ENCODE measurements at places on chromosomes 3 and 15.

DNA sequence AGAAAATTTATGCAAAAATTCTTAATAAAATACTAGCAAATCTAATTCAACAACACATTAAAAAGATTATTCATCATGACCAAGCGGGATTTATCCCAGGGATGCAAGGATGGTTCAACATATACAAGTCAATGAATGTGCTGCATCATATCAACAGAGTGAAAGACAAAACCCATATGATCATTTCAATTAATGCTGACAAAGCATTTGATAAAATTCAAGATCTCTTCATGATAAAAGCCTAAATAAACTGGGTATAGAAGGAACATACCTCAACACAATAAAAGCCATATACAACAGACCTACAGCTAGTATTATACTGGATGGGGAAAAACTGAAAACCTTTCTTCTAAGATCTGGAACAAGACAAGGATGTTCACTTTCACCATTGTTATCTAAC lies 89.7 kb downstream of the KBTBD8 start:
- no peak for DNase-seq

GRCh38 chr3:104604326-104605010 lies 762.2 kb upstream of the ALCAM start:
- no peak for DNase-seq

- no peak for DNase-seq
Observed at GRCh38 chr3:52286777-52287110, 884 bp upstream of the GLYCTK start.

- DNase-seq = peak; percentile 69
Observed at GRCh38 chr15:26967719-26968269, 3.2 kb upstream of the GABRG3 start.

GRCh38 chr3:84194029-84194428 lies 764.8 kb upstream of the CADM2 start:
- no peak for DNase-seq

DNA sequence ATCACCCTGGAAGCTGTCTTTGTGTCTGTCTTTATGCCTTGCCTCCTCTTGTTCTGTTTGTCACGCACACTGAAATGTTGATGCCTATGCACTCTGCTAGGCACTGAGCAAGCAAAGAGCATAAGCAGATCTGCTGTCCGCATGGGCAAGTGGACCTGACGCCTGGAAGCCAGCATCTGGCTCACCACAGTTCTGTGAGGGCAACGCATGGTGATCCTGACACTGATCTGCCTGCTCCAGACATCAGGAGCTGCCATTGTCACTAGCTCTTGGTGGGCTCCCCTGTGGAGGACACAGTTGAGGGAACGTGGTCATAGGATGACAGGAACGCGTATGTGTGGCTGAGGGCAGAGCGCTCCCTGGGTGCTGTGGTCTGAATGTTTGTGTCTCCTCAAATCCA lies 234.6 kb downstream of the ADAMTS17 start:
- no peak for DNase-seq

- no peak for DNase-seq
Observed at GRCh38 chr15:99253381-99254090, 2.3 kb downstream of the LRRC28 start.

DNA sequence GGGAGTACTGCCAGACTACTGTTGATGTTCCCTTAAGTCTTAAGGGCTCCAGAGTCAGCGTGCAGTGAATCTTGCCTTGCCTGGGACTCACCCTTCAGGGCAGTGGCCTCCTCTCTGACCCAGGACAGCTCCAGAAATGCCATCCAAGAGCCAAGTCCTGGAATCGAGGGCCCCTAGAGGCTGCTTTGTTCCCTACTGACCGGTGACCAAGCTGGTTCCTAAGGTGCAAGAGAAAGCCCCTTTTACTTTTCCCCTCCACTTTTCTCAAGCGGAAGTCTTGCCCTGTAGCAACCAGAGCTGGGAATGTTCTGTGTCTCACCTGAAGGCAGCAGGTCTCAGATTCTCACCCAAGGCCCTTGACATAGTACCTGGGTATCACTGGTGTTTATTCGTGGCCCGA lies 238.0 kb downstream of the DOCK3 start:
- no peak for DNase-seq

DNA sequence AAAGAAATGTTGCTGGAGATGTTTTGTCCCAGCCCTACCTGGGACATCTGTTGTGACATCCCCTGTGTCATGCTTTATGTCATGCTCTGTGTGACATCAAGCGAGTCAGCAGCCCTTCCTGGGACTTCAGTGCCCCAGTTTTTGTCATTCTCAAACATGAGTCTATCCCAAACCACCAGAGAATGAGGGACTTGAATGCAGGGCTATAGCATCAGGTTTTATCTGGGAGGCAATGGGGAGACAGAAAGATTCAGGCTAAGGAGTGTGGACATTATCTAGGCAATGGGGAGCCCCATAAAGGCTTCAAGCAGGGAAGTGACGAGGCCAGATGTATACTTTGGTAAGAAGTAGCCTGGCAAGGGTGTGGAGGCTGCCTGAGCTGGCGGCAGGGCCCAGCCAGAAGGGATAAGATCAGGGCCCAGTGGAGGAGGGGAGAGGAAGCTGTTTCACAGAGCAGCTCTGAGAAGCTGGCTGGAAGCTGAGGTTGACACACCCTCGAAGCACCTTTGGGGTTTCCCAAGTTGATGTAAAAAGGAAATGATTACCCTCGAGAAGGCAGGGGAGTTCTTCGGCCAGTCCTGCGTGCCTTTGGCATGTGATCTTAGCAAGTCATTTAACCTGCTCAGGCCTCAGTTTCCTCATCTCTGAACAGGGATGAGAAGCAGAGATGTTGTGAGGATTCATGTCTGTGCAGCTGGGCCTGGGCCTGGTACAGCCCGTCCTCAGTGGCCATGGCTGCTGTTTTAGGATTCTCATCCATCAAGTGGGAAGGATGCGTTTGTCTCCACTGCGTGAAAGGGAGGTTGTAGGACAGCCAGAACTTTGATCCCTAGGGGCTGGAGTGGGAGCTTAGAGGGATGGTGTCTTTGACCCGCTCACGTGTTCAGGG lies 34.3 kb downstream of the IRAK2 start:
- DNase-seq = no peak

DNA sequence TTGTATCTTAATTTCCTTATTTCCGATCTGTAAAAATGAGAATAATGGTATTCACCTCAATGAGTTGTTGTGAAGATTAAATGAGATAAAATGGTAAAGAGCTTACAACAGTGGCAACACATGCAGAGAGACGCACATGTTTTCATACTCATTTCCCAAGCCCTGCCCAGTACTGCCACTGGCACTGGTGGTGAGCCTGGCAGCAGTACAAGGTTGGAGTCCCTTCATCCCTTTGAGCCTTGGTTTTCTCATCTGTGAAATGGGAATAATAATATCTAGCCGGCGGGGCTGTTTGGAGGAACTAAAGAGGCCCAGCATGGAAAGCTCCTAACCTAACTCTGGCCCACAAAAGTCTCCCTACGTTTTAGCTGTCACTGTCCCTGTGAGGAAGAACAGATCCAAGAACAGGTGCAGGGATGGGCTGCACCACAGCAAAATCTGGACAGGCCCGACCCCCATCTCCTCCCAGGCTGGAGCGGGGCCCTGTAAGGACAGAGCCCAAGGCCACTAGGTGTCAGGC lies 866 bp upstream of the CD276 start:
- DNase-seq = no peak

DNA sequence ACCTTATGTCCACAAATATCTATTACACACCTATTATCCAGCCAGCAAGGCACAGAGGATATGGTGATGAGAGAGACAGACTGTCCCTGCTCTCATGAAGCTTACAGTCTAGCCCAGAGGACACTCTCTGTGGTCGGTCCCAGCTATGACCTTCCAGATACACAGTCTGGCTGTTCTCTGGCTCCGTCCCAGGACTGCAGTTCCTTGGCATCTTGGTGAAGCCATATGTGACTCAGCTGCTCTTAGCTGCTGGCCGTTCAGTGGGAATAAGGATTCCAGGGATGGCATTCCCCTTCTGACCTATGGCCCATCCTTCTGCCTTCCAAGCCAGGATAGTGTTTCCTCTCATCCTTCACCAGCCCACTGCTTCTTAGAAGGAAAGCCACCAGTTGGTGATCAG lies 30.8 kb downstream of the MEX3B start:
- DNase-seq = no peak

GRCh38 chr15:42749266-42749665 lies 12.3 kb upstream of the CDAN1 start:
- DNase-seq = no peak

DNA sequence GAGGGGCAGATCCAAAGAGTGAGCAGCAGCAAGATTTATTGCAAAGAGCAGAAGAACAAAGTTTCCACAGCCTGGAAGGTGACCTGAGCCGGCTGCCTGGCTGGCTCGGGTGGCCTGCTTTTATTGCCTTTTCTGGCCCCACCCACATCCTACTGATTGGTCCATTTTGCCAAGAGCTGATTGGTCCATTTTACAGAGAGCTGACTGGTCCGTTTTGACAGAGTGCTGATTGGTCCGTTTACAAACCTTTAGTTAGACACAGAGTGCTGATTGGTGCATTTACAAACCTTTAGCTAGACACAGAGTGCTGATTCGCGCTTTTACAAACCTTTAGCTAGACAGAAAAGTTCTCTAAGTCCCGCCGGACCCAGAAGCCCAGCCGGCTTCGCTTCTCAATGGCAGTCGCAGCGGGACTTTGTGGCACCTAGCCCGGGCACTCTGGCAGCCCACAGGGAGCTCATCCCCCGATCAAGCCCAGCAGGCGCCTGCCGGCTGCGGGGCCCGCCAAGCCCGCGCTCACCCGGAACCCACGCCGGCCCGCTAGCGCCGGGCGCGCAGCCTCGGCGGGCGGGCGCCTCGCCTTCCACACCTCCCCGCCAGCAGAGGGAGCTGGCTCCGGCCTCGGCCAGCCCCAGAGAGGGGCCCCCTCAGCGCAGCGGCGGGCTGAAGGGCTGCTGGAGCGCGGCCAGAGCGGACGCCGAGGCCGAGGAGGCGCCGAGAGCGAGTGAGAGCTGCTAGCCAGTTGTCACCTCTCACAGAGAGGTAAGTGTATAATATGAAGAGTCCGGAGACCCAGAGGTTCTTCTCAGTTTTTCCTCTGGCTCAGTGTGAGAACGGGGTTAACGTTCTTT lies 339.2 kb downstream of the CHL1 start:
- DNase-seq = peak; percentile 24

DNA sequence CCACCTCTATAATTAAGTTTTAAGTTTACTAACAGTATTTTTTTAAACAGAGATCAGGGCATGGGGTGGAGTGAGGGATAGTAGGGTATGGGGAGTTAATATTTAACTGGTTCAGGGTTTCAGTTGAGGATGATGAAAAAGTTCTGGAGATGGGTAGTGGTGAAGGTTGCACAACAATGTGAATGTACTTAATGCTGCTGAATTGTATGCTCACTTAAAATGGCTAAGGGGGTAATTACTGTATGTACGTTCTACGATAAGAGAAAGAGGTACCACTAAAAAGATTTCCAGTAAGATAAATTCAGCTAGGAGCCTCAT lies 101.4 kb downstream of the TNIK start:
- DNase-seq = no peak

DNA sequence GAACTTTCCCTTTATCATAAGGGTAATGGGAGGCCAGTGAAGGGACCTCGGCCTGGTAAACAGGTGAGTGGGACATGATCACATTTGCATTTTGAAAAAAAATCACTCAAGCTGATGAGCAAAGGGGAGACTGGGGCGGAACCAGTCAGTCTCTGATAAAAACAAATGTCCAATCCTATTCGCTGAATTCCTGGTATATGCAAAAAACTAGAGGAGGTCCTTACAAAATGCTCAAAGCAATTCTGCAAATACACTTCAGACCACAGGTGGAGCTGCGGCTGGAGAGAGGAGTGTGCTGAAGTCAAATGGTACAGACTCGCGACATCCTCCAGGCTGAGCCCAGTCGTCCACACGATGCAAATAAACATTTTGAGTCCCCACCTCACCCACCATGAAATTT lies 166.7 kb downstream of the FOXP1 start:
- no peak for DNase-seq

GRCh38 chr3:12014613-12015012 lies 10.4 kb downstream of the SYN2 start:
- no peak for DNase-seq

DNA sequence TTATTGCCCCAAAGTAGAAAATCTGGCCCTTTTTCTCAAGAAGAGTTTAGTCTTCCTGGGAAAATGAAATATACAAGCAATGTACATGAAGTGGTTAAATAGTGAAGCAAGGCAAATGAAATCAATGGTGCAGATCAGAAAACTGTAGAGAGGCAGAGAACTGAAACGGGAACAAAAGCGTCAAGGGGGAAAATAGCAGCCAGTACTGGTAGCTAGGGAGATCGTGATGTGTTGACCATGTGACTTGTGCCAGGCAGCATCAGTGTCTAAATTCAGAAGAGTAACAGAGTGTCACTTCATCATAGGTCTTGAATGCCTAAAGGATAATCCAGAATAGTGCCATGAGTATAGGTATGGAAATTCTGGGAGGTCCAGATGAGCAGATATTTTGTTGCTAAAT lies 163.1 kb downstream of the CHL1 start:
- no peak for DNase-seq

DNA sequence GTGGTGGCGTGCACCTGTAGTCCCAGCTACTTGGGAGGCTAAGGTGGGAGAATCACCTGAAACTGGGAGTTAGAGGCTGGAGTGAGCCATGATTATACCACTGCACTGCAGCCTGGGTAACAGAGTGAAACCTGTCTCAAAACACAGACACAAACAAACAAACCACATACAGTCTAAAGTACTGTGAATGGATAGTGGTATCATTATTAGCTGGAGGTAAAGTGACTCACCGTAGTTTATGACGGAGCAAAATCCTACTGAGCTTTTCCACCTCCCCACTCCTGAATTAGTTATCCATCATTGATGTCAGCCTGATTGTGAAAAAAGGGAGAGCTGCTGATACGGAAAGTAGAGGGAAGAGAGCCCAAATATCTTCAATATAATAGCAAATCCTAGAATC lies 3.2 kb upstream of the CNOT10 start:
- DNase-seq = no peak

GRCh38 chr3:142624341-142625152 lies 28.4 kb downstream of the PLS1 start:
- DNase-seq = no peak

DNA sequence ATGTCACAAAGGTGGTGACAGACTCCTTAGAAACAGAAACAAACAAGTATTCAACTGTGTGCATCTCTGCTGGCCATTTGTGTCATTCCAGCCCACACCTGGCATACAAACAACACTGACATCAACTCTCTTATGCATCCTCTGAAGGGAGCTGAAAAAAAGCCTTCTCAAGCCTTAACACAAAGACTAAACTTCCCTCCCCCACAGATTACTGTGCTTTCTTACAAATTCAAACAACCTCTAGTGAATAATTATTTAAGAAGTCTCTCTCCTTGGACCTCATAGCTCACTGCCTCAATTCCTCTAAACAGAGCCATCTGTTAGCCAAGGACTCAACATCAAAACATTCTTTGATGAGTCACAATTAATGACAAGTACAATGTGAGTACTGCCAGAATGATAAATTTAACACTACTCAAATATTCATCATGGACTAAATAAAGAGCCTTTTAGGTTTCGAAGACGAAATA lies 132.1 kb downstream of the WDR76 start:
- no peak for DNase-seq

- no peak for DNase-seq
Observed at GRCh38 chr3:133463347-133463860, 63.5 kb downstream of the BFSP2 start.

- no peak for DNase-seq
Observed at GRCh38 chr3:65979162-65979561, 59.6 kb downstream of the MAGI1 start.
